ENCODE measurements at places on chromosomes 1 and 21. TPM values are rescaled to one million over a fixed set of nuclear protein-coding genes. Genes with fewer than 3 reads are reported as not detected.

FGR gene
- 0.29 TPM for total RNA-seq

SLC5A9 gene
- not detected for total RNA-seq

TGFBR3 gene
- 1.2 TPM for total RNA-seq

AMY1B gene
- total RNA-seq = not detected

CELA3A gene
- total RNA-seq = not detected

KLHL12 gene
- 31.7 TPM for total RNA-seq

CCDC185 gene
- total RNA-seq = not detected

ELAPOR1 gene
- 15.0 TPM for total RNA-seq

LDLRAD1 gene
- total RNA-seq = not detected

XCL2 gene
- total RNA-seq = 4.9 TPM

MIXL1 gene
- total RNA-seq = 0.27 TPM

EXTL1 gene
- not detected for total RNA-seq

COL6A1 gene
- total RNA-seq = 2.0 TPM

SNIP1 gene
- total RNA-seq = 29.5 TPM

OR2T11 gene
- total RNA-seq = not detected

OR2L2 gene
- total RNA-seq = 0.14 TPM
